Stimulated activated CD4-positive, alpha-beta T cell treated with anti-CD3 and anti-CD28 coated beads, TNF-alpha, amount 100 ng/mL, for 1 hour (primary cell): ENCODE measurements at places on chromosomes 2 and 18.

DNA sequence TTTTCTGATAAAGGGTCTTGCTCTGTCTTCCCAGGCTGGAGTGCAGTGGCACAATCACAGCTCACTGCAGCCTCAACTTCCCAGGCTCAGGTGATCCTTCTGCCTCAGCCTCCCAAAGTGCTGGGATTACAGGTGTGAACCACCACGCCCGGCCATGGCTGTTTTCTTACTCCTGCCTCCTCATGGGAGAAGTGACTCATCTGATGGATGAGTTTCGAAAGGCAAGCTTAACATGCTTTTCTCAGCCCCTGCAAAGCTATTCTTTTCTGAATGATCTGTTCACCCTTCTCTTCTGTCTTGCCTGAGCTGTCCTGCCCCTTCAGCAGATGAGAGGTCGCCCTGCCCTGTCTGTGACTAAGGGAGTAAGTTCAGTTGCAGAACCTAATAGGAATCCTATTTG, 929 bp upstream of the CREG2 start:
- DNase-seq, result no peak

- DNase-seq, result no peak
Observed at GRCh38 chr2:179890666-179891065, 29.3 kb upstream of the ZNF385B start.

DNA sequence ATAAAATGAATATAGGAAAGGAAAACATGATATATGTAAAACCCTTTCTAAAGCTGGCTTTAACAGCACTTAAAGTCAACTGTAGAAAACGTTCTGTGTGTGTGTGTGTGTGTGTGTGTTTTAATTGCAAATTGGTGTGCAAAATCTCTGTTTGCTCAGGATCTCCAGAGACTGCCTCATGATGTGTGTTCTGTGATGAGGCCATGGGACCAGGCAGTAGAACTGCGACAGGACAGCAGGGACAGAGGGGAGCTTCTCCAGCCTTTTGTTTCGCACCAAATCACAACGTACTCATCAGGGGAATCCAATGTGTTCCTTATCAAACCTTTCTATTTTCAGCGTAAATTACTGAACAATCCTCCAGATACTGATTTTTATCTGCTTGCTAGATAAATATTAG, 66.7 kb downstream of the NXPH2 start:
- no peak for DNase-seq

- DNase-seq, result no peak
Observed at GRCh38 chr18:58853561-58853960, 11.1 kb upstream of the ZNF532 start.

DNA sequence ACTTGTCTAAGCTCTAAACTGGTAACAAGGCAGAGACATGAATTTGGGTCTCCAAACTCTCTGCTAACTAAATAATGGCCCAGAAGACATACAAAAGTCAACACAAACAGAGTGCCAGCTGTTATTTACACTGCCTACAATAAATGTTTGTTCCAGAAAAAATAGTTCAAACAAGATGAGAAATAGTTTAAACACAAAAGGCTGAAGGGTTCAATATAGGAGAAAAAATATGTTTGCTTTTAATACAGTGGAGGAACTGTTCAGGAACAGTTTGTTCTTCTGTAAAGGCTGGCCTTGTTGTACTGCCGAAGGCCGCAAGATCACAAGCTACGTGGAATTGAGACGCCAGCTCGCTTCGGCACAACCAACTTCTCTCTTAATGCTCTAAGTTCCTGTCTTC, 74.6 kb downstream of the AFF3 start:
- no peak for DNase-seq

- DNase-seq, result no peak
Observed at GRCh38 chr18:47313901-47314300, 62.4 kb upstream of the SKOR2 start.

GRCh38 chr2:220585241-220585640, 957.8 kb downstream of the SLC4A3 start:
- DNase-seq, result no peak

DNA sequence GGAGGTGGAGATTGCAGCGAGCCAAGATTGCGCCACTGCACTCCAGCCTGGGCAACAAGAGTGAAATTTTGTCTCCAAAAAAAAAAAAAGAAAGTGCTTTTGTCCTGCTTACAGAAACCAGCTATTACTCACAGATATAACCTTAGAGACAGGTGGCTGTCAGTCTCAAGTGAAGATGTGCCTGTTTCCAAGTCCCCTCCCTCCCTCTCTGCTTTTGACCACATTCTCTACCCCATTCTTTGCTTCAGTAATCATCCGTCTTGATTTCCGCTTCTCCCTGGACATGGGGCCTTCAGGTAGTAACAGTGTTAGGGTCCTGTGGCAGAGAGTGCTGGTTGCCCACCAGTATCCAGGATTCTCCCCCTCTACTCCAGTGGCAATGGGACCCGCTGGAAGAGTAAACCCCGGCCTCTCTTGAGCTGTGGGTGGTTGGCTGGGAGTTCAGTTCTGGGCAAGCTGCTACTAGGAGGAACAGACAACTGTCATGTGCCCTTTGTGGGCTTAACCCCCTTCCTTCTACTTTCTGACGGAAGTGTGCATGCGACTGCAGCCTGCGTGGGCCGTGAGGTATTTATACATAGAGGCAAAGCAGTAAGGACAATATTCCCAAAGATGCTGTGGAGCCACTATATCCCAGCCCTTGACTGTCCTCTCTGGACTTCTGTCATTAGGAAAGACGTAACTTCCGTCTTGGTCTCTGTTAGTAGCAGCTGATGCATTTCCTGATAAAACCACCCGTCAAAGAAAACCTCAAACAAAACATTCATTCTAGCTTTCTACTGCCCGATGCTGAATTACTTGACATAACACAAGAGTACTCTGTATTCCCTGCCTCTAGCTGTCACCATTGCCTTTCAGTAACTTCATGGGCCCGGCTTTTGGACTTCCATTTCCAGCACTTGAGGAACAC, 17.8 kb downstream of the PDCL3 start:
- DNase-seq, result no peak

DNA sequence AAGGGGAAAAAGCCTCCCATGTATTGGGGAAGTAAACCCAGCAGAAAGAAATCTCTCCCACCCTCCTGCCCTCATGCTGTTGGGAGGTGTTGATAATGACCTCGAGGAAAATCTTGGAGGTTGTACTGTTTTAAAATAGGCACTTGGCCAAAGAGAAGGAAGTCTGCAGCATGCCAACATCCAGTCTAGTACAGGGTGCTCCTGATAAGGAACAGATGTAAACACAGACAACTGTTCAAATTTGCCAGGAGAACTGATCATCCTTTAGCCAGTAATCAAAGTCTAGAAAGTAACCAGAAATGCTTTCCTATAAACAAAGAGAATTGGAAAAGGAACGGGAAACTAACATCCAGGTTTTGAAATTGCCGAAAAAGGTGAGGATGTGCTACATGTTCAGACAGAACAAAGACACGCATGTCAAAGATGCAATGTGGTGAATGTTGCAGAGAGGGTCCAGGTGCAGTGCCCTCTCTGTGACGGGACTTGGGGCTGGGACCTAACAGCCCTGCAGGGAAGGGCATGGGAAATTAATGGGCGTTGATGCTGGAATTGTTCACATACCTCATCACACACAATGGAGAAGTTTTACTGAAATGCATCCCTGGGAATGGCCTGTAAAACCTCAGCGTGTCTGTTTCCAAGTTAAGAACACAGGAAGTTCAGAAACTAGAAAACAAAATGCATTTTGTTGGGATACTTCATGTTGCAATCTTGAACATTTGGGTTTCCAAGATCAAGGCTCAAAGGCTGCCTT, 125.7 kb upstream of the RND3 start:
- DNase-seq, result no peak

DNA sequence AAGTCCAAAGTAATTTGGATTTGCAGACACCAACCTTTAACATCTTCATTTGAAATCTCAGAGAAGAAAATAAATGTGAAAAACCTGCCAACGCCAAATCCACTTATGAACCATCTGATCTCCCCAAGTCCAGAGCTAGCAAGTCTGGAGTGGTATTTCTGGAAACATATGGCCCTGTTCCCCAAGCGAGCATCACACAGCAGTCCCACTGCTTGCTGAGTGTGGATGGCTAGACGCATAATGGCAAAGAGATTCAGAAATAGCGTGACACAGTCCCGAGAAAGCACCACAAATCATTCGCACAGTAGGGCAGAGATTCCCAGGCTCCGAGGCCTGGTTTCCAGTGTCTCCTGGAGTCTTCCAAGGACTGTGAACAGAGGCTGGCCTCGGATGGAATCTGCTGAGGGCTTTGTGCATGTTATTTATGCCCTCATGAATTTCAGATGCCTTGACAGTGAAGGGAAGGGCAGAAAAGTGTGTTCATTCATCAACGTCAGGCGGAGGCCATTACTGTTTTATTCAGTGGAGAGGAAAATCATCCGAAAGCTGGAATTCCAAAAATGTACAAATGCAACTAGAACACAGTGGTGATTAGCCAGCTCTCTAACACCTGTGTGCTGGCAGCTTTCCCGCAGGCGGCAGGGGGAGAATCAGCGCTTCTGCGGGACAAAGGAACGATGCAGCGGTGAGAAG, 417.0 kb downstream of the EIPR1 start:
- no peak for DNase-seq

- no peak for DNase-seq
Observed at GRCh38 chr18:10057894-10058791, 144.3 kb downstream of the VAPA start.

DNA sequence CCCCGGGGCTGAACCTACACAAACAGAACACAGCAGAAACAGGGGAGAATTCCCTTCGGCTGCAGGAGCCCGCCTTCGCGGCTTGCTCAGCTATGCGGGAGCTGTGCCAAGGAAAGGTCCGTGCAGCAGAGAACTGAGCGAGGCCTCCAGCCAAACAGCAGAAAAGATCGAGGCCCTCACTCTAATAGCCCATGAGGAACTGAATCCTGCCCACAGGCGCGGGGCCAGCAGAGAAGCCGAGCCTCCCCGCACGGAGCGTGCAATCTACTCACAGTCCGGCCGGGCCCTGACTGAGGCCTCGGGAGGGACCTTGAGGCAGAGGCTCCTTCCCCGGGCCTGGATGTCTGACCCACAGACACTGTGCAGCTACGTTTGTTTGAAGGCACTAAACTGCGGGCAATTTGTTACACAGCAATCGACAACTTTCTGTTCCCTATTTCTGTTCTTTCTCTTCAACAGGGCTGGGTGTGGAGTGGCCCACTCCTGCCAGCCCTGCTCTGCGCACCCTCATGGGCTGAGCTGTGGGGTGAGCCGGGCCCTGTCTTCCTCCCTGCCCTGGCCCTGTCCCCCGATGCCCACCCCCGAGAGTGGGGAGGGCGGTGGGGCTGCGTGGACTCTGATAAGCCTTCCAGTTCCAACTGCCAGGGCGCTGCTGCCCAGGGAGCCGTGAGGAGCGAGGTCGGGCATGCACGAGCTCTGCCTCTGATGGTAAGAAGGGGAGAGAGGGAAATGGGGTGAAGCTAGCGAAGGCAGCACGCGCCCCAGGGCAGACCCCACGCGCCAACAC, 13.7 kb downstream of the HES6 start:
- no peak for DNase-seq

- no peak for DNase-seq
Observed at GRCh38 chr2:199798831-199799580, 52.0 kb downstream of the FTCDNL1 start.

GRCh38 chr2:222526480-222527277, 102.3 kb downstream of the SGPP2 start:
- DNase-seq, result no peak

- DNase-seq, result no peak
Observed at GRCh38 chr2:9756692-9757250, 86.5 kb upstream of the TAF1B start.

DNA sequence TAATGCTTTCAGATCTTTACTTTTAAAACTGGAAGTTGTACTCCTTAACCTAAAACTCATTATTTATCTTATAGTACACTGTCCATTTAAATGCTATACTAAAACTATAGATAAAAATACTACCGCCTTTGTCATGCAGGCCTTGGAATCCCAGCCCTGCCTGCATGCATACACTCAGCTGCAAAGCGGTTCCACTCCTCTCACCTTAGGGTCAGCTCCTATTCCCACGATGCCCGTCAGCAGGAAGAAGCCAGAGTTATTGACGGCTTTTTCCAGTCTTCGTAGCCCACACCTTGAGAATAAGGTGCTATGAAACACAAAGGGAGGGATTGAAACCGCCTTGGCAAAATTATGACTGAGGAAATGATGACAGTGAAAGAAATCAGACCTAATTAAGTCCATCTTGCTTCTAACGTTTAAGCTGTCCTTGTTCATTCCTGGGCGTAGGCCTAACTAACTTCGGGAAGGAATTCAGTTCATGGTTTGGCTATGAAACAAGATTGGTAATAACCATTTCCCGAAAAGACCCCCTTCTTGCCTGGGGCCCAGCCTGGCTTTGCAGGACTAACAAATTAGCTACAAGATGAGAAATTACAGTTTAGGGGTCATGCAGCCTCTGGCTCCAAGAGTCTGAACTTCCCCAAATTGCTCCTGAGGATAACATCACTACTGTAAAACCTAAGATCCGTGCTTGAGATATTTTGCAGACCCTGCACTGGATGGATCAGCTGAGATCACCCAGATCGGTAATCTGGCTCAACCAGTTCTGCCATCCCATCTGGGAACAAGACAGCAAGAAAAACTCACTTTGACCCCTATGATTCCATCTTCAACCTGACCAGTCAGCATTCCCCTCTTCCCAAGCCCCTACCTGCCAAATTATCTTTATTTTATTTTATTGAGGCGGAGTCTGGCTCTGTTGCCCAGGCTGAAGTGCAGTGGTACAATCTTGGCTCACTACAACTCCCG, 17.1 kb downstream of the EPB41L5 start:
- no peak for DNase-seq

- no peak for DNase-seq
Observed at GRCh38 chr18:28177828-28178635, 1.1 kb upstream of the CDH2 start.

- no peak for DNase-seq
Observed at GRCh38 chr2:220787251-220787650, 784.9 kb downstream of the EPHA4 start.

- no peak for DNase-seq
Observed at GRCh38 chr2:127048618-127048935, 58.4 kb downstream of the BIN1 start.

DNA sequence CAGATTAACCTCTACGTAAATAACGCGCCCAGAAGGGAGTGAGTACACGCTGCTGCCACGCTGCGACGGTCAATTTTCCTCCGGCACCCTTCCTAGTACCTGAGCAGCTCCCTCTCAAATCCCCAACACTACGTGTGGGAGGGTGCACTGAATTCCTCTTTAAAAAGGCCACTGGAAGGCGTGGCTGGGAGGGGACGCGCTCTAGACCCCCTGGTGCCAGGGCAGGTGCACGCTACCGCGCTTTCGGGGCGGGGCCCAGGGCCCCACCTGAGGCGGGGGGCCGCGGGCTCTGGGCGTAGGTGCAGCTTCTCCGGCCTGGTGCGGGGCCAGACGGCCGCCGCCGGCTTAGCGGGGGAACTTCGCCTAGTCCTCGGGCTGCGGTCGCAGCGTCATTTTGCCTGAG, 668 bp upstream of the ANKRD12 start:
- DNase-seq, result no peak

- no peak for DNase-seq
Observed at GRCh38 chr18:74694436-74694835, 96.8 kb downstream of the ZNF407 start.

GRCh38 chr2:148517822-148518221, 126.7 kb upstream of the EPC2 start:
- DNase-seq, result no peak
